NCI-H1092 treated with DMSO at 0.1 percent for 48 hours (cell line): ENCODE measurements at places on chromosomes 16 and 17.

DNA sequence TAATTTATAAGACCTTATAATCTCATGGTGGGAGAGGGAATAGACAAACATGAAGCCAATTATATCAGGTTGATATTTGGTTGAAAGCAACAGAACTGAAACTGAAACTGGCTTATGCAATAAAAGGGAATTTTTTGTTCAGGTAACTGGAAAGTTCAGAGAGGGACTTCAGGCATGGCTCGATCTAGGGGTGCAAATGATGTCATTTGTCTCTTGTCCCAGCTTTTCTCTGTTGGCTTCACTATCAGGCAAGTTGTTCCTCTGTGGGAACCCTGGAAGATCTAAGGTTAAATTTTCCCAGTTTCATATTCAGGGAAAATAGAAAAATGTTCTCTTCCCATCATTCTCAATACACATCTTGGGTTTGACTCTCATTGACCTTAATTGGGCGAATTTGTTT, 59.8 kb downstream of the OTOA start:
- DNase-seq = no peak

DNA sequence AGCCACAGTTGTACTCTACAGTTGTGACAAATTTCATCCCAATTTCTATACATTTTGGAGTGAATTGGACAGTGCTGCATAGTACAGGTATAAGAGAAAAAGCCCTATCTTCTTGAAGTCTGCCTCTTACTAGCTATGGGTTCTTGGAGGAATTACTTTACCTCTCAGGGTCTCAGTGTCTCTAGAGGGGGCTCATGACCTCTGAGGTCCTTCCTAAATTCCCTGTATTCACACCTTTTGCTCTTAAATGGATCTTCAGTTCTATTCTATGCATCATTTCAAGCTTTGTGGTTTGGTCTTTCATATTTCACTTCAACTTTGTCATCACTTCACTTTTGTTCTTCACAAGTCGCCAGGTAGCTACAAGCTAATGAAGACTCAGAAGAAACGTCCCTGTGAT, 71.2 kb upstream of the ERCC4 start:
- DNase-seq = no peak

GRCh38 chr17:7215136-7215638, 4.4 kb downstream of the DLG4 start:
- DNase-seq = no peak

GRCh38 chr16:28179354-28179753, 32.4 kb downstream of the XPO6 start:
- DNase-seq = no peak

GRCh38 chr16:29107299-29107698, 122.4 kb downstream of the LAT start:
- DNase-seq = no peak

GRCh38 chr17:80339731-80340456, 75.1 kb upstream of the ENDOV start:
- no peak for DNase-seq

DNA sequence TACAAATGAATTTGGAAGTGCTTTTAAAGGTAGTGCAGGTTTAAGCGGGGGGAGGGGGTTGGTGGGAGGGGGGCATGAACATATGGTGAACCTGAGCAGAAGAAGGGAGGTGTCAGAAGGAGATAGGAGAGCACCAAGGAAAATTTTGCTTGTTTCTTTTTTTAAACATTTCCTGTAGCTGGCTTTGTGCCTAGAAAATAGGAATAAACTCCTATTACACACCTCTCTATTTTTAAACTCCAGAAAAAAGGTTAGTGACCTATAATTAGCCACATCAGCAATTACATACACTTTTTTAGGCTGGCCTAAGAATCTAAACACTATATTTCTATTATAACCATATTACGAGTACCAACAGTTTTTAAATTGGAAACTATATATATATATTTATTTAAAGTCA, 159.1 kb downstream of the SKAP1 start:
- DNase-seq = no peak

DNA sequence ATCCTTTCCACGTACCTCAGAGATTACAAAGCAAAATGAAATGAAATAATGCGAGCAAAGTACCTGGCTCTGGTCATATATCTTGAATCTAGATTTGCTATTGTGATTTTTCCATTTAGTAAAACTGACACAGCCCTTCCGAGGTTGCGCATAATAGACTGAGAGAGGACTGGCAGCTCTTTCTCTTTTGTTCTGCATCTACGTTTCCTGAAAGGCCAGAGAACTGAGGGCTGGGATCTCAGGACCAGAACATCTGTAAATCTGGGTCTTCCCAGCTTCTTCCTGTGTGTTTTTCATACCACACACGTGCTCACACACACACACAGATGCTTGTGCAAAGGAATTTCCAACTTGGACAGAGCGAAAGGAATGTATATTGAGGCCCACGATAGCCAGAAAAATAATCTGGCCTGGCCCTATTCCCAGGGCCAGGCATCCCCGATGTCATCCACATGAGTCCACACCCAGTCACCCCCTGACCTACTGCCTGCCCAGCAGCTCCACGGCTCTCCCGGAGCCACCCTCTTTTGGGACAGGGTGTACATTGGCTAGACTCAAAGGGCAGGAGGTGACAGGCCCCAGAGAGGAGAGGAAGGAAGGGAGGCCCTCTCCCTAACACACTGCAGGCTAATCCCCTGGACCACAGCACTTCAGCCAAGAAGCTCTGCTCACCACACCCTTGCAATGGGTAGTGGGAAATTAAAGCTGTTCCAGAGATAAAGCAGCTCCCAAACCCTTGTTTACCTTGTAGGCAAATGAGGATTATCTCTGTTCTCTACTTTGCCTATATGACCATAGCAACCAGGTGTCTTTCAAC, 41.8 kb downstream of the NOL11 start:
- no peak for DNase-seq

GRCh38 chr16:8323153-8323552, 267.2 kb downstream of the TMEM114 start:
- no peak for DNase-seq

DNA sequence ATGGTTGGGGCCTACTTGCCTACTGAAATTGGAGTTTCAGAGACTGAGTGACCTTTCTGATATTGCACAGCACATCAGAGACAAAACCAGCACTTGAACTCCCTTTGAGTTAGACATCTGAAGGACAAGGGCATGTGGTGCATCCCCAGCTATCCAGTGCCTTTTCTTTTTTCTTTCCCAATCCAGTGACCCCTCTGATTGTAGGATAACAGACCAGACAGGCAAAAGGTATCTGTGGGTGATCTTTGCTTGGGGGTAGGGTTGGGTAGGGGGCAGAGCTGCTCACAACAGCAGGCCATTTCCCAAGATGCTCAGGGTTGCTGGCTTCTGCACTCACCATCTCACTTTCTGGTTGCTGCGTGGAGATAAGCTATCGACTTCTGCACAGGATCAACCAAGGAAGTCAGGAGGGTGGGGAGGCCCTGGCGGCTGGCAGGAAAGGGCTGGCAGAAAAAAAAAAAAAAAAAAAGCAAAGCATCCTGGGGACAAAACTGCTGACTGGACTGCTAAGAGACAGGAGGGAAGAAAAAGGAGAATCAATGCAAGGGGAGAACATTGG, 42.2 kb downstream of the HOXB1 start:
- no peak for DNase-seq

DNA sequence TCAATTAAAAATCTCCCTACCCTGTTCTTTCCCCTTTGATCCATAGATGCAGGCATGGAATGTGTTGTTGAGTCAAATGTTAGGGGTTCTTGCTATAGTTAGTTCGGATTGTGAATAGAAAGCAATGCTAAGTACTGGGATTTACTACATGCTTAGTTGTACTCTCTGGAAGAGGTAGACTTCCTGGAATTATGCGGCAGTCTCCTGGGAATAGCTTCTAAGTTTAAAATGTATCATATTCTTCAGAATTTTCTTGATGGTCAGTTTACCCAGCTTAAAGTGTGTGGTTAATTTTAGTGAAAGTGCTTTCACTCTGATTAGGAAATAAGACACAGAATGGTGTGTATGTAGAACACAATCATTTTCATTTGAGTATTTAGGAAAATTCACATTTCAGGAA, 3.5 kb downstream of the CLTC start:
- DNase-seq = no peak

DNA sequence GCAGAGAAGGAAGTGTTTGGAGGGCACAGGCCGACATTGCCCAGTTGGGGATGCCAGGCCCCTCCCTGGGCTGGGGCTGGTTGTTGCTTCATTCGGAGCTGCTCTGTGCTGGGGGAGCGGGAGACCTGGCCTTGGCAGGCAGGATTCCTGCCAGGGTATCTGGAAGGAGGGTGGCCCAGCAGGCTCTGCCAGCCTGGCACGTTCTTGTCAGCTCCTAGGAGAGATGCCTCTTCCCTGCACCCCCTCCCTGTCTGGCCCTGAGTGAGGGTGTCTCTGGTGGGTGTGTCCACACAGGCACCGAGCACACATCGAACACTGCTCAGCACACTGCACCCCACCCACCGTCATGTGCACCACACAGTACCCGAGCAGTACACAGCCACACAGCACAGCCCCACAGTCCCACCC, 35.2 kb downstream of the ARHGAP23 start:
- DNase-seq = no peak

DNA sequence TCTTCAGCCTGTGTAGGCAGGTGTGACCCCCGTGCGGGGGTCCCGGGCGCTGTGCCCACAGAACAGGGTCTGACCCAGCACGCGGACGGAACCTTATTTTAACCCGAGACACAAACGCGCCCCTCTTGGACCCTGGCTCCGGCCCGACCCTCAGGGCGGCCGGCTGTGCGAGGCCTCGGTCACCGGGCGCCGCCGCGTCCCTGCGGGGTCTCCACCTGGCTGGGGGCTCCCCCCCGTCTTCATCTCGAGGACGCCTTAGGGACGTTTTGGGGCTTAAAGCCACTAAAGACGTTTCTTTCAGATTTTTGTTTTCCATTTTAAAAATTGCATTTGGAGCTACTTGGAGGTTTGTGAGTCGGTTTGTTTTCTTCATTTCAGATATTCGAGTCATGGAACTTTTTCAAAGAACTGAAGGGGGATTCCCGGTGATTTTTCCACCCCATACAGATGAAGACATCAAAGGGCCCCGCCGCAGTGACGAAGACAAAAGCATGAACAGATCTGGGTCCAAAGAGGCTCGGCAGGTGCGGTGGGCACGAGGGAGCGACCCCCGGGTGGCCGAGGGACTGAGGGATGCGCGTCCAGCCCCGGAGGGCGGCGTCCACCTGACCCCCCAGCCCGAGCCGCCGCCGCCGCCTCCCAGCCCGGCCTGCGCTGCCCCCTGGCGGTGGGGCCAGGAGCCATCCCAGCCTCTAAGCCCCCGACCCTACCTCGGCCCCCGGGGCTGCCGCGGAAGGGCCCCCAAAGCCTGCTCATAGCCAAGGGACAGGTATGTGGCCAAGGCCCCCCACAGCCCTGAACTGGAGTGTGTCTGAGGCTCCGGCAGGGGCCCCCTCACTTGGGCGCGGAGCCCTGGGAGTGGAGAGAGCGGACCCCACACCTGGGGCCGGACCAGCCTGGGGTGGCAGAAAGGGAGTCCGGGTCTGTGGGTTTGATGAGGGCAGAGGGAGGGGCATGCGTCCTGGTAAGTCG, 3.8 kb upstream of the CD7 start:
- DNase-seq = no peak

- DNase-seq = no peak
Measured at GRCh38 chr16:75462806-75463205, 1.7 kb downstream of the TMEM170A start.

- DNase-seq = no peak
Measured at GRCh38 chr17:17151055-17151454, 55.1 kb downstream of the PLD6 start.

- DNase-seq = no peak
Measured at GRCh38 chr17:82047379-82047778, 4.2 kb downstream of the RFNG start.

DNA sequence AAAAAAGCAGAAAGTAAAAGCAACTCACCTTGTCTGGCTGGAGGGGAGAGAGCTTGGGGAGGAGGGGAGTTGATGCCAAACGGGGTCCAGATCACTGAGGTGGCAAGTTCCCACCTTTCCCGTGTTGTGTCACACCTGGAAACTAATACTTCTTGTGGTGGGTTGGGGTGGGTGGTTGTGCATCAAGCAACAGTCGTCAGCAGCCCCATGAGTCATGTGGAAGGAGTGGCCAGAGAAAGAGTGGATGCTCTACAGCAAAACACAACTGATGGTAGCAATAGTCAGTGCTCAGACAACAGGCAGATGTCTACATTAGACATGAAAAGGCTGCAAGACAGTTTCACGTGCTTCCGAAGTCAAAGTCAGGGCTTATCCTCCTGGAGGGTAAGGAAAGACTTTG, 35.4 kb downstream of the ARSG start:
- no peak for DNase-seq

DNA sequence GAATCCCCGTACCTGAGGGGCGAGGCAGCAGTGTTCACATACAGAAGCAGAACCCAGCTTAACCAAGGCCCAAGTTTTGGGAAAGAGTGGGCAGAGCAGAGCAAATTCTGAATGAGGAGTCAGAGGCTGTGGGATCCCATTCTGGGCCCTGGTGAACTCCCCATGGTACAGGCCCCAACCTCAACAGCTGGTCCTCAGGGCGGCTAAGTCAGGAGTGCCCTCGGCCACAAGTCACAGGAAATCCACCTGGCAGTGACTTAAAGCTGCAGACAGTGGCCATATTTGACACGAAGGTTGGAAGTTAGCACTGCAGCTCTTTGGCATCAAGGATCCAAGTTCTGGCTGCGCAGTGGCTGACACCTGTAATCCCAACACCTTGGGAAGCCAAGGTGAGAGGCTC, 237.1 kb downstream of the PARN start:
- no peak for DNase-seq

DNA sequence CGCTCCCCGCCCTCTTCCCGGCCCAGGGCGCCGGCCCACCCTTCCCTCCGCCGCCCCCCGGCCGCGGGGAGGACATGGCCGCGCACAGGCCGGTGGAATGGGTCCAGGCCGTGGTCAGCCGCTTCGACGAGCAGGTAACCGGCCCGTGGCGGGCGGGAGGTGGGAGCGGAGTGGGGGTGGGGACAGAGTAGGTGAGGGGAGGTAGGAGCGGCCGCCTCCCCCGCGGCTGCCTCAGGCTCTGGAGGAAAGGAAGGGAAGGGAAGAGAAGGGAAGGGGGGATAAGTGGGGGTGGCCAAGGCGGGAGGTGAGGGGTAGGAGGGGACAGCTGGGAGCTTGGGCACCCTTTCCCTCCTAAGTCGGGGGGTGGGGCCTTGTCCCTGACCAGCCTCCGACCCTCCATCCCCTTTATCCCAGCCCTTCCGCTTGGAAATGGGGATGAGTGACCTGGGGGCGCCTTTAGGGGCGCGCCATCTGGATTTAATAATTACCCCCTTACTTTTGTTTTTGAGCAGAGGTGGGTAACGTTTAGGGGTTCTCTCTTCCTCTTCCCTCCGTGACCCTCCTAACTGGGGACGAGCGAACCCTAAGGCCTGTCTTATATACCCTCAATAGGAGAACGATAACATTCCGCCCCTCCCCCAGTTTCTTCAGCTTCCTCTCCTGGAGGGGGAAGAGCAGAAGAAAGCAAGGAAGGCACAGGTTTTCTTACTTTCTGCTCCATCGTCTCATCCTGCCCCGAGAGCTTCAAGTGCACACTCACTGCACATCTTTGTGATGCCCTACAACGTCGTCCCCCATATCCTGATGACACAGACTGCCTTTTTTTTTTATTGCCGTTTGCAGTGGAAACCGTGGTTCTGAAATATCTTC, 694 bp downstream of the NF1 start:
- DNase-seq = peak; percentile 37

- DNase-seq = no peak
Measured at GRCh38 chr17:52648995-52649394, 490.5 kb upstream of the CA10 start.

- DNase-seq = no peak
Measured at GRCh38 chr17:6589266-6589946, 33.1 kb upstream of the PITPNM3 start.
